HCEC 1CT (cell line): ENCODE measurements at places on chromosomes 1 and 21.

DNA sequence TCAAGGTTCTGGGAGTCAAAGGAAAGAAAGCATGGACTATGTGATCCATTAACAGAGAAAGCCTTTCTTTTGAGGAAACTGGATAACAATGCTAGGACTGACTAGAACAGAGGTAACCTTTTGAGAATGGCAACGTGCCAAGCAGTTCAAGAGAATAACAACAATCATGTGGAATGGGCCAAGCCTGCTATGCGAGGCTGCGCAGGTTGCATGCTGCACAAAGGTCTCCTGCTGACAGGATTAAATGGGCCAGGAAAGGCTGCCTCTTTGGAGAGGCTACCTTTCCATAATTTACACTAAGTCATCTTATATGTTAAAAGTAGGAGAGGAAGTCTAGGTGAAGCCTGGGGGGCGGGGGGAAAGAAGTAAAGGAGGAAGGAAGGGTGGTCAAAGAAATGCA lies 5.8 kb downstream of the PCNX2 start:
- DNase-seq: no peak

GRCh38 chr1:87956072-87956471 lies 627.4 kb downstream of the LMO4 start:
- DNase-seq: peak; percentile 97

GRCh38 chr1:168832661-168833060 lies 103.7 kb upstream of the DPT start:
- no peak for DNase-seq

DNA sequence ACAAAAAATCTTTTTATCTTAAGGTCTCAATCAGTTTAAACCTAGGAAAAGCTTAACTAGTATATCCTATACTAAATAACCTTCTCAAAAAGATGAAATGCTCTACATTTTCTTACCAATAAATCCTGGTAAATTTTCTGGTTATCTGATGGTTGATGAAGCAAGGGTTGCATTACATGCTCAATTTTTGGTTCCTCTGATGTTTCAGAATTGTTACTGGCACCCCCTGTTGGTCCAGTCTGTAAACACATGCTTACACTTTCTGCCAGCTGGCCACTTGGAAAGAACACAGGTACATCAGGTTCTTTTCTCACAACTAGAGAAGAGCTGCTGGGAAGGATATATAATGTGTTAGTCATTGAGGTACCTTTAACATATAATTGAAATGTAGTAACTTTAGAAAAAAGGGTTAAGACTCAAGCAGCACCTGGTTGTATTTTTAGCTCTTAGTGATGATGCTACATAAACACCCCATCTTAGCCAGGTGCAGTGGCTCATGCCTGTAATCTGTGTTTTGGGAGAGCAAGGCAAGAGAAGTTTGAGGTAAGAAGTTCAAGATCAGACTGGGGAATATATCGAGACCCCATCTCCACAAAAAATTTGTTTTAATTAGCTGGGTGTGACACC lies 30.9 kb upstream of the TAL1 start:
- peak; percentile 24 for DNase-seq

- no peak for DNase-seq
Observed at GRCh38 chr21:42627527-42628289, 25.7 kb upstream of the PDE9A start.

DNA sequence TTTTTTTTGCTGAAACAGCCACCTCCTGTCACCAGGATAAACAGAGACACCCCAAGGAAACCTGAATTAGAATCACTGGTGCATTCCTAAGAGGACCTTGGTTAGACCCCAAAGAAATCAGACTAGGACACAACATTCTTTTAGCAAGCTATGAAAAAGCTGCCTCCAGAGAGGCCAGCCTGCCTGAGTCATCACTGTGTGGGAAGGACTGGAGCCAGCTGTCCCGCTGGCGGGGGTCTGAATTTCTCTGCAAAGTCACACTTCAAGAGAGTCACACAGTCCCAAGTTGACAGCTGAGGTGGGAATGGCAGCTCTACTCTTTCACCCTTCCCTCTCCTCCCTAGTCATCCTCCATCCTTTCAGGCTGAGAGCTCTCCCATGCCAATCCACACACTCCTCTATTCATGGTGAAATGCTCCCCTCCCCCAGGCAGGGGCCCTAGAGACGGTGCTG lies 405.0 kb upstream of the POU3F1 start:
- DNase-seq: no peak

- no peak for DNase-seq
Observed at GRCh38 chr1:169115891-169116585, 9.5 kb downstream of the ATP1B1 start.

- DNase-seq: no peak
Observed at GRCh38 chr1:63982201-63982600, 208.4 kb downstream of the ROR1 start.
